Motor neuron (in vitro differentiated cells): ENCODE measurements at places on chromosomes 2 and 18. TPM values are rescaled to one million over a fixed set of nuclear protein-coding genes. Genes with fewer than 3 reads are reported as not detected.

- ATAC-seq: no peak
Measured at GRCh38 chr18:51151568-51152511, 45.6 kb downstream of the MEX3C start.

- peak; percentile 10 for ATAC-seq
Measured at GRCh38 chr18:79950515-79951341, 725 bp downstream of the SLC66A2 start.

GRCh38 chr2:12606472-12607000 is 110.2 kb upstream of the TRIB2 start:
- ATAC-seq: peak; percentile 33

DNA sequence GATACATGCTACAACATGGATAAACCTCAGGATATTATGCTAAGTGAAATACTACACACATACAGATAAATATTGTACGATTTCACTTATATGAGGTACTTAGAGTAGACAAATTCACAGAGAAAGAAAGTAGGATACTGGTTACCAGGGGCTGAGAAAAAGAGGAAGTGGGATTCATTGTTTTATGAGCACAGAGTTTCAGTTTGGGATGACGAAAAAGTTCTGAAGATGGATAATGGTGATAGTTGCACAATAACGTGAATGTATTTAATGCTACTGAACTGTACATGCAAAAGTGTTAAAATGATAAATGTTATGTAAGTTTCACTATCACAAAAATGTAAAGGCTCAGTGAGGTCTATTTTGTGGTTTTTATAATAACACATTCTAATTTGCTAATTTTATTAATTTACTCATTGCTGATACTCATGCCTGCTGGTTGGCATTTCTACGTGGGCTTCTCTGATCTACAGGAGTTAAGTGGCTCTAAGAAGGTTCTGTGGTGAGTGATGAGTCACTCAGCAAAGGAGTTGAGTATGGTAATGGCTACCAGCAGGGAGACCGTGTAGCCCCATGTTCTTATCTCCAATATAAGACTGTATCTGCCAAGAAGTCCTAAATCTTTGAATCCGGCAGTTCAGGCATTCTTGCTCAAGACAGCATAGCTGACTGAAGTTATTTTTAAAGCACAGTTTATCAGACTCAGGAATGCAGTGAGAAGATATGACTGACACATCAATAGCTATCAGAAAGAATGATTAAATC is 41.1 kb downstream of the UPP2 start:
- ATAC-seq: no peak

DNA sequence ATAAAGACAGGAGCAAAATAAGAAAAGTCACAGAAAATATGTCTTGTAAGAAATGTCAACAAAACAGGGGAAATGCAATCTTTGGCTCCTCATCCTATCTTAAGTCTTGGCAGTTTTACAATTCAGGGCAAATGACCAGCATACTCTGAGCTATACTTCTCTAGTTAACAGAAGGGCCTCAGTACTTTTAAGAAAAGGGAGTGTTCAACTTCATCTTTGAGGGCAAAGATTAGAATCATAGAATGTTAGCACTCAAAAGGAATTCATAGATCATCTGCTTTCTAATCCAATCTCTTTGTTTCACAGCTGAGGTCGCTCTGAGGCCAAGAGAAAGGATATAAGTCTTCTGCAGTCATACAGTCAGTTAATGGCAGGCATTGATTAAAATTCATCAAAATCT is 174.0 kb upstream of the NT5C1B start:
- peak; percentile 37 for ATAC-seq

- no peak for ATAC-seq
Measured at GRCh38 chr2:98632351-98632750, 24.0 kb downstream of the UNC50 start.

GRCh38 chr2:231612109-231612455 is 19.4 kb downstream of the TEX44 start:
- ATAC-seq: peak; percentile 7

Gene KIAA2012
- 0.41 TPM in 2 replicates for total RNA-seq

Gene SETBP1
- total RNA-seq: 1.6 and 3.8 TPM in 2 replicates

Gene RAPH1
- 10.4 and 12.0 TPM in 2 replicates for total RNA-seq

Gene EML6
- 18.4 and 19.0 TPM in 2 replicates for total RNA-seq

Gene GEN1
- 1.0 and 1.4 TPM in 2 replicates for total RNA-seq
